Activated T-cell treated with anti-CD3 and anti-CD28 coated beads, Interleukin-2, amount 50 U/mL, for 1 hour (primary cell): ENCODE measurements at places on chromosomes 13 and 19.

- DNase-seq: no peak
These were observed 9.5 kb downstream of the STOML3 start for GRCh38 chr13:38981096-38981495.

GRCh38 chr19:17926044-17926443 is 6.8 kb upstream of the CCDC124 start:
- no peak for DNase-seq

DNA sequence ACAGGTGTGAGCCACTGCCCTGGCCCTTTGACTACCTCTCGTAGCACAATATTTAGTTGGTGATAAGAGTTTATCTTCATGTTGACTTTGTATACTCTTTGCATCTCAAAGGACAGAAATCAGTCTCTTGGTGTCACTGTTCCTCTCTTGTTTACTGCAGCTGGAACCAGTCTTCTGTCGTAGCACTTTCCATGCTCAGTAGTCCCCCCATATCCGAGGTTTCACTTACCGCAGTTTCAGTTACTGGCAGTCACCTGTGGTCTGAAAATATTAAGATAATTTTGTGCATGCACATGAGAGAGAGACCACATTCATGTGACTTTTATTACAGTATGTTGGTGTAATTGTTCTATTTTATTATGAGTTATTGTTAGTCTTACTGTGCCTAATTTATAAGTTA is 49.1 kb downstream of the WASF3 start:
- DNase-seq: no peak

DNA sequence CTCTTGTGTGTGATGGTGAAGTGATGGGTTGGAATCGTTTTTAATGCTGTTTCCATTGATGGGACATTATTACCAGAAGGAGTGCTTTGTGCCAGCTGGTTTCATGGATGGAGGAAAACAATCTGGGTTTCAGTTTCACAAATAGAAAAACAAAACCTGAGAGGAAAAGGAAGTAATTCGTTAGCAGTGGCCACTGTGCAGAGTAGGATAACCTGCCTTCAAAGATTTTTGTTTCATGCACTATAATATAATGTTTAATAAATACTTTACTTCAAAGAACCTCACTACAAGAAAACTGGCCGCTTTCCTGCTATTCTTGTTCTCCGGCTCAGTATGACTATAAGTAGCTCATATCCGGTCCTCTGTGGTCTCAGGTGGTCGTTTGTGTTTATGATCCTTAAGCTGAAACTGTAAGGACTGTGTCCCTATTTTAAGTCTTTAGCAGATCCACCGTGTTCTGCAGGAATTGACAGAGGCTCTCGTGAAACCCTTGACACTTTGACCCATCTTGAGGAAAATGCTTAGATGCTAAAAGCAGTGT is 104.7 kb downstream of the GGACT start:
- no peak for DNase-seq

- DNase-seq: no peak
These were observed 205.0 kb upstream of the RFC3 start for GRCh38 chr13:33612641-33613638.

DNA sequence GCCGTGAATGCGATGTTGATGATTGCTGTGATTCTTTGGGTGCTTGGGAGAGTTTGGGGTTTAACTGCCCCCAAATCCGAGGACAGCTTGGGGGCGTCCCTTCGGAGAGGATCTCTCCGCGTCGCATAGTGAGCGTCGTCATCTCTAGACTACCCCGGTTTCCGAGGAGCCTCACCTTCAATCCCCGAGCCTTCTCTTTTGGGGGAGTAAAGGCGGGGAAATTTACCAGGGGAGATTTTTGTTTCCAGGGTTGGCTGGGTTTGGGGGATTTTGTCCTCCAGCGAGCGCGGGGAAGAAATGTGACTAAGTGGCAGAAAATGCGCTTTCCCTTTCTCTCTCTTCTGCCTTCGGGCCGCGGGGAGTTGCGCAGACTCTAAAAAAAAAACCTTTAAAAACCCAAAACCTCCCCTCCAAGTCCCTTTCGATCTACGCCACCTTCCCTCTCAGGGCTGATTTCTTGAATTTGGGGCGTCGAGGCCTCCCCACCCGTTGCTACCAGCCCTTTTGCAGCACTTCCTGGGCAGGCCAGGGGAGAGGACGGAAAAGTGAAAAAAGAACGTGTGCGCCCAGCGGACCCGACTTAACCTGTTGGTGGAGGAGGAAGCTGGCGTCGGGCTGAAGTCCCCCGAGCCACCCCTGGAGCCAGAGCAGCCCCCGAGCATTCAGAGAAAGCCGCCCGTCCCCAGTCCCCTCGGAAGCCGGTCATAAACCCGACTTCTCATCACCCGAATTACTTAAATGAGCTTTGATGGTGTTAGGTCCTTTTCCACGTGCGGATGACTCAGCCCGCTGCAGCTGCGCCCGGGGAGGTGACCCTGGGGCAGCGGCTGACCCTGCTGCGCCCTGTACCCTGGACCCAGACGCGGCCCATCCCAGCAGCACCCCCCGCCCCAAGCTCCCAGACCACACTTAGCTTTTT is 17.7 kb downstream of the NFIX start:
- DNase-seq: no peak
